ENCODE measurements at places on chromosomes 2 and 18.

- DNase-seq, result no peak
These were observed 482.3 kb downstream of the TGIF1 start for GRCh38 chr18:3932276-3932675.

DNA sequence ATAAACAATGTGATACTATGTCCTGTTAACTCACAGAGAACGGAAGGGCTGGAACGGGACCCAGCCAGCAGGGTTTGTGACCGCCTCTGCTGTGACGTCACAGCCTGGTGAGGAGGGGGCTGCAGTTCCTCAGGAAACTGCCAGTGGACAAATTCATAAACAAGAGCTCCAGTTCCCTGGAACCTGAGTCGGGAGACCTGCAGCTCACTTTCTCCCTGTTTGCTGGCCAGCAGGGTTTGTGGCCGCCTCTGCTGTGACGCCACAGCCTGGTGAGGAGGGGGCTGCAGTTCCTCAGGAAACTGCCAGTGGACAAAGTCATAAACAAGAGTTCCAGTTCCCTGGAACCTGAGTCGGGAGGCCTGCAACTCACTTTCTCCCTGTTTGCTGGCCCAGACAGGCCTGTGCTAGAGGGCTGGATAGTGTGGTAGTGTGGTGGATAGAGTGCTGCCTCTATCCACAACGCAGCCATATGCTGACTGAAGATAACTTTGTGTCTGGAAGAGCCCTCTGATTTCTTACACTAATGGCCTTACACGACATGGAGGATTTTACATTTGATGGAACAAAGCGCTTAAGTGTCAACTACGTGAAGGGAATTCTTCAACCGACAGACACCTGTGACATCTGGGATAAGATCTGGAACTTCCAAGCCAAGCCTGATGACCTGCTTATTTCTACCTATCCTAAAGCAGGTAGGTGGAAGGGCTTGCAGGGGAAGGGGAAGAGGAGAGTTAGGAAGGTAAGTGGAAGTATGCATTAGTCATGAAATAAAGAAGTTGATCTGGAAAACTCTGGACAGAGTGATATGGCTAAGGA, at the start of gene SULT1C4:
Gene SULT1C4, plus strand, starts transcription at position 140 of the 816 bp plus-strand sequence. Its CDS starts 384 bp downstream, at position 524.
- DNase-seq, result no peak

DNA sequence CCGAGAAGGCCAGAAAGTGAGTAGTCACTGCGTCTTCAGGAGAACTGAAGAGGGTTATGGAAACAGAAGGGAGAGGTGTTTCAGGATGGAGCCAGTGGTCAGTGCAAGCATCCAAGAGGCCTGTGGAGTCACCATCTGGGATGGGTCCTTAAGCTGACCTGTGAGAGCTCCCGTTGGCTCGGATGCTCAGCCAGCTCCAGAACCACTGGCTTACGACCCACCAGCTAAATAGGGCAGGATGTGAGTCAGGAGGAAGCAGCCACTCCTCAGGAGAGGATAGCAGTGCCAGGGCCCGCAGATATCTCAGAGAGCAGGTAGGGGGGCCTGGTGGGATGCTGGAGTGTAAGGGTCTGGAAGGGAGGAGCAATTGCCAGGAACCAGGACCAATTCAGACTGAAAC, 63.1 kb upstream of the B3GNT7 start:
- no peak for DNase-seq

- DNase-seq, result no peak
These were observed 57.7 kb upstream of the CTIF start for GRCh38 chr18:48481092-48481491.

GRCh38 chr2:175690113-175690837, 311.8 kb downstream of the LNPK start:
- DNase-seq, result peak; percentile 69

DNA sequence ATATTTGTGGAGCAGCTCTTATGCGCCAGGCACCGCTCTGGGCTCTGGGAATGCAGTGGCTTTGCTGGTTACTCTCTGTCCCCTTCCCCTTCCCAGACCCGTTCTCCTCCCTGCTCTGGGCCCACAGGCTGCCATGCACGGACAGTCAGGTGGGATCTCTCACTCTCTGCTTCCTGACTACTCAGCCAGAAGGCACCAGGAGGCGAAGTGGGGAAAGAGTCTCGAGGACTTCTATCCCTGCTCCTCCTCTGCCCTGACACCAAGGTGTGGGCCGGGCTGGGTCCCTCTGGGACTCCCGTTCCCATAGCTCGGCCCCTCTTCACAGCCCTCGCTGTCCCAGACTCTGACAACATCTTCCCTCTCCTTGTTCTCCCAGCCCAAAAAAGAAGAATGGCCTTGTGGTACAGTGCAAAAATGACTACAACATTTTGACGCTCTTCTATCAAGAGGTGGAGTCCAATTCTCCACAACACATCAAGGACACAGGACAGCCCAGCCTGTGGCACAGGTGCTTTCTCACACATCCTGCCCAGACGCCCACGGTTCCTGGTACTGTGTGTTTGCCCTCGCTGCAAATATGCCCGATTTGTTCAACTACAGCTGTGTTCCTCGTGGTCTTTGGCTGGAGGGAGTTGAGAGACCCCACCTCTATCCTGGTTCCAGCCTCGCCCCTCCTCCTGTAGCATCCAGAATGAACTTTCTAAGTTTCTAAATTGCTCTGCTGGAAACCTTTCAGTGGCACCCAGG, 14.0 kb upstream of the DUSP2 start:
- DNase-seq, result no peak

DNA sequence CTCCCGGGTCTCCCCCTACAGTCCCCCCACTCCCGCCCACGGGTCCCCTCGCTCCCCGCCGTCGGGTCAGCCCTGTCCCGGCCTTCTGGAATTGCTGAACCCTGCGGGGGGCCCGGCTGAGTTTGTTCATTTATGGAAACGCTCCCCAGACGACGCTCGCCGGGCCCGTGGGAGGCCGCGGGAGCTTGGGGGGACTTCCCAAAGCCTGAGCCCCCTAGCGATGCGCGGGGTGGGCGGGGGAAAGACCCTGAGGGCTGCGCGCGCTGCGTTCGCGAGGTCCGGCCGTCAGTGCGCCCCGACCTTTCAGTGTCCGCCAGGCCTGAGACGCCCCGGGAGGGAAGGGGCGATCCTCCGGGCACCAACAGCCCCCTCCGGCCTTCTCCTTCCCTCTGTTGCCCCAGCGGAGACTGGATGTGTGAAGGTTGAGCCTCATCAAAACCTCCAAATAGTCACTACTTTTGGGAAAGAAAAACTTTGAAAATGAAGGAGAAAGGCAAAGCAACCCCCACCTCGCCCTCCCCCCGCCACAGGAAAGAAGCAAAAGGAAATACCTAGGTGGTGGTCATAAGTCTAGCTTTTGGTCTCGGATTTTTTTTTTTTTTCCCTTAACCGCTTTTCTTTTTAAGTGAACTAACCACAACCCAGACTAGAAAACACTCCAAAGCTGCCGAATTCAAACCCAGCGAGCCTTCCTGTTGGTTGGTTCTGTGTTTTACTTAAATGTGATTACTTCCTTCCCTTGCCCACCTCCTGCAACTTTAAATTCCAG, 509 bp upstream of the CYS1 start:
- DNase-seq, result no peak

DNA sequence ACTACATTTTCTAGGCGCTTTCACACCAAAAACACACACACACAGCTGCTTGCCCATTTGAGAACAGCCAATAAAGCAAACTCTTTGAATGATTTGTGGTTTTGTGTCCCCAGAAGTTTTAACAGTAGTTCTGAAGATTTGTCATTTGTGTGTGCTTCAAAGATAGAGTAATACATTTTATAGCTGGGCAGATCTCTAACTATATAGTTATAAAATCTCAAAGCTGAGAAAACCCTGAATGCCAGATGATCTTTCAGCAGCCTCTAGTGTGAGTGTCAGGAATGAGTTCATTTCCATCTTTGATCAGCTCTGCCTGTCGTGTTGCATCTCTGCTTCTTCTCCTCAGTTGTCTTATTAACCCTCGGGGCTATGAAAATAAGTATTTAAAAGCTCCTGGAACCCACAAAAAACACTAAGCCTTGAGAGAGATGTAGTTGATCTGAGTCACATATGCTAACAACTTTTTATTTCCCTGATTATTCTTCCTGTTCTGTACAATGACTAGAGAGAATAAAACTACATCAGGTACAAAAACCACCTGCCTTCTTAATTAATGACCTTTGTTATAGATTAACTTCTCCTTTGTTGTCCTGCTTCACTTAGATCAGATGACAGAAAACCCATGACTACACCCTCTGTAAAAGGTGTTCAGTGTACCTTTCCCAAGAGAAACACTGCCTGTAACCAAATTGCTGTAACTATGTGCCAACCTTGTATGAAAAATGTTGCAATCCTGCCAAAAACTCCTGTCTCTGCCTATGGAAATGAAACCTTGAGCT, 30.0 kb upstream of the SLC3A1 start:
- no peak for DNase-seq

- peak; percentile 44 for DNase-seq
These were observed 399.8 kb downstream of the TMEM182 start for GRCh38 chr2:103161456-103162289.

DNA sequence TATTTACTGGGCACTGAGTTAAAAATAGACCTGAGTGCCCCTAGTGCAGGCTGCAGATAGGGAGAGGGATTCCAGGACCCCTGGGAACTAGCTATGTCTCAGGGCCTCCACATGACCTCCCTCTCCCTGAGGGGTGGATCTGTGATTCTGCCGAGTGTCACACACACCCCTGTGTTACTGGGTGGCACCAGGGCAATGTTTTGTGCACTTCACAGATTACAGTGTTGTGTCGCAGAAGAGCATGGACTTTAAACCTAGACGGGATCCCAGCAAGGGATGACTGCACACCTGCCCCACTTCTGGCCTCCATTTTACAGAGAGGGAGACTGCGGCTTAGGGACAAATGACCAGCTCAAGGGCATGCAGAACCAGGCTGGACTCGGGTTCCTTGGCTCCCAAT, 65.6 kb downstream of the ZFP36L2 start:
- DNase-seq, result no peak

DNA sequence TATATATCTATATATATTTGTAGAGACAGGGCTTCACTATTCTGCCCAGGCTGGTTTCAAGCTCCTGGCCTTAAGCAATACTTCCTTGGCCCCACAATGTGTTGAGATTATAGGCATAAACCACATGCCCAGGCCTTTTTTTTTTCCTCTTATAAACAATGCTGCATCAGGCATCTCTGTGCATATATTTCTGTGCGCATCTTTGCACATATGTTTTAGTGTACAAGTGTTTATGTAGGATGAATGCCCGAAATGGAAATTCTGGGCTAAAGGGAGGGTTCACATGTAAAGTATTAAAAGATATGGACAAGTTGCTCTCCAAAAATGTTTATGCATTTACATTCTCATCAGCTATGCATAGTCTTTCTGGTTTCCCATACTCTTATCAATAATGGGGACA, 183.2 kb upstream of the SPRED2 start:
- DNase-seq, result no peak

DNA sequence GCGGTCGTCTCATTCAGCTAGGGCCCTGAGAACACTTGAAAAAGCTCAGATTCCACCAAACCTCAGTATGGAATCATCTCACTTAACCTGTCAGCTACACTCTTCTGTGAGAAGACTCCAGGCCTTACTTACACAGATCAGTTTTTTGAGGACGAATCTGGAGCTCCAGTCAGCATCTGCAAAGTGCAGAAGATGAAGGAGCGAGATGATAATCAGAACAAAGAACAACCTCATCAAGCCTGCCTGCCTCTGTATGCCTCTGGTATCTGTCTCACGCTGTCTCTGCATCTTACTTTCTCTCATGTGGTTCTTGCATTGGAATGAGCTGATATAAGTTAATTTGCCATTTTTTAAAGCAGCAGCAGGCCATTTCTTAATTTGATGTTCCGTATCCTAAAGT, 444.1 kb upstream of the LRATD1 start:
- no peak for DNase-seq

DNA sequence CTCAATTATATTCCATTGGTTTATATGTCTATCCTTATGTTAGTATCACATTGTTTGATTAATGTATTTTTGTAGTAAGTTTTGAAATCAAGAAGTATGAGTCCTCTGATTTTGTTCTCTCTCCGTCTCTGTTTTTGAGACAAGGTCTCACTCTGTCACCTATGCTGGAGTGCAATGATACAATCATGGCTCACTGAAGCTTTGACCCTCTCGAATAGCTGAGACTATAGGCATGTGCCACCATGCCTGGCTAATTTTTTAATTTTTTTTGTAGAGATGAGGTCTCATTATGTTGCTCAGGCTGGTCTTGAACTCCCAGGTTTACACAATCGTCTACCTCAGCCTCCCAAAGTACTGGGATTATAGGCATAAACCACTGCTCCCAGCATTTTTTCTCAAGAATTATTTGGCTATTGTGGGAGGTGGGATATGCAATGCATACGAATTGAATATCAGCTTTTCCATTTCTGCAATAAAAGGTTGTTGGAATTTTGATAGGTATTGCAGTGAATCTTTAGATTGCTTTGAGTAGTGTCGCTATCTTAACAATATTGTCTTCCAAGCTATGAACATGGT, 17.7 kb upstream of the GORASP2 start:
- no peak for DNase-seq

GRCh38 chr2:4168834-4169233, 465.5 kb downstream of the DCDC2C start:
- no peak for DNase-seq

DNA sequence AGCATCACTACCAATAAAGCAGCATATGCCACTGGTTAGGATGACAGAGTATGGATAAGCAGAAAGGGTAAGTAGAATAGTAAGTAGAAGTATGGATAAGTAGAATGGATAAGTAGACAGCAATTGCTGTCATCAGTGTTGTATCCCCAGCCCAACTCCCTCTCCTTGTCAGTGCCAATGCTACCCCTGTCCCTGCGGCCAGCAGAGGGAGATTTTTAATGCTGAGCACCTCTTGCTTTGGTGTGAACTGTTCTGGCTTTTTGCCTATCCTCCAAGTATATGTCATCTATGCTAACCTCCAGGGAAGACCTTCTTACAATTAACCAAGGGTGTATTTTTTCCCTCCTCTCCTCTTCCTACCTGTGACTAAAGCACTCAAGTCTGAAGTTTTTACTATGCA, 136.7 kb upstream of the SPHKAP start:
- DNase-seq, result peak; percentile 32

DNA sequence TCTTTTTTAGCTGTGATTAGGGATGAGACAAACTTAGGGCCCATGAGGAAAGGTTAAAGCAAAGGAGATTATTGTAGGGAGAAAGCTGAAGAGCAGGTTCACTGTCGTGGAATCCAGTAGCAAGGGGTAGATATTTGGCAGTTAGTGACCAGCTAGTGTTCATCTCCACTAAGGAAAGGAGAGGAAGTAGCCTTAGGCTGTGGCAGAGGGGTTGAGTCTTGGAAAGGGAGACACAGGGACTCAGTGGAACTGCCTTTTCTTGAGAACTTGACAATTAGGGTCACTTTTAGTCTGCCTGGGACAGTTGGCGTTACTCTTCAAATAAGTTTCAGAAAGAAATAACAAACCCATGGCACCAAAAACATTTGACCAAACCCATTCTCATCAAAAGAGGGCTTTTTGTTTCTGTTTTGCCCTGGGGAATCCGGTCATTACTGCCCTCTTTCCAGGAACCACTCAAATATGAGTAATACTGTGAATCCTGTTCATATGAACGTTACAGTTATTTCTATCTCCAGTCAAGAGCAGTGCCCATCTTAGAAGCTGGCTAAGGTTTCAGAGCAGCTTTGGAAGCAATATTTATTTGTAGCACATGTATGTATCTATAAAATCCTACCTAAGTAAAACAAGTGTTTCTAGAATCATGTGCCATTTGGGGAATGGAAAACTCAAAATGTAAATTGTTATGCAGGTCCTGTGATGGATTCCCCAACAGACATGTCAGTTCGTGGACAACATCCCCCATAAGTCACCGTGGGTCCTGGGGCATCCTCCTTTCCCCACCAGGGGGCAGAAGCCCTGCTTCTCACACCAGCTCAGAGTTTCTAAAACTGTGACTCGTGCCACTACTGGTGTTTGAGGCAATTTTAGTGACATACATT, 77.3 kb upstream of the PHLPP1 start:
- DNase-seq, result peak; percentile 23

Data from NT2/D1 (cell line).